NCI-H2107 (cell line): ENCODE measurements at places on chromosomes 2 and 18.

- no peak for DNase-seq
These were observed 338.3 kb downstream of the CYRIA start for GRCh38 chr2:16327326-16327725.

GRCh38 chr2:57907411-57907810 lies 139.2 kb upstream of the VRK2 start:
- no peak for DNase-seq

DNA sequence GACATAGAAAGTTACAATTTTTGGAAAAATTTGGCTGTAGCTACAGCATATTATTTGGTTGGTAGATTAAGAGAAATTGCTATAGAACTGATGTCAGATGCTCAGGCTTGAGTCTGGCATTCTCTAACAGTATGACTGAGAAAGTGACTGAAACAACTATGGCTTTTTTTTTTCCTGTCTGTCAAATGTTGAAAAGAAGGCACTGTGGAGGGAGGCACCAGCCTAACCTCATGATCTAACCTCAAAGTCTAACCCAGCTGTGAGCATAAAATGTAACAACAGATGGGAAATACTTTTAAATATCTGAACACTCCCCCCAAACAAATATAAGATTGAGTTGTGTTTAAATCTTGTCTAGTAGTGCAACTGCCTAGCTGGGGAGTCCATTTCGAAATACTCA lies 629.1 kb downstream of the LRP1B start:
- no peak for DNase-seq

- DNase-seq = no peak
These were observed 550 bp downstream of the RAB1A start for GRCh38 chr2:65129286-65129825.

DNA sequence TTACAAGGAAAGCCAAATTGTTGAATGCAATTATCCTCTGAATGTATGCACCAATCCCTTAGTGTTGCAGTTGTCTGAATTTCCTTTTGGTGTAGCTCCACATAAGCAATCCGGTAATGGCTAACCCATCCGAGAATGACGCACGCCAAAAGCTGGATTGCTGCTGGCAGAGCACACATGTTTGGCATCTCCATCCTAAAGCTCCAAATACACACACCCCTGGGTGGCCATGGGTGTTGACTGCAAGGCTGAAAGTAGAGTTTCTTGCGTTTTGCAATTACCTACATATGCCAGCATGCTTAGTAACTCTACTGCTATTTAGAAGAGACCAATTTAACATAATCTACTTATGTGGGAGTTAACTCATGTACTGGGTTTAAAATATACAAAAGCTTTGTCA lies 53.1 kb downstream of the KCTD1 start:
- DNase-seq = no peak

- DNase-seq = no peak
These were observed 770 bp downstream of the UPP2 start for GRCh38 chr2:158102446-158102845.

GRCh38 chr2:101339266-101339880 lies 30.9 kb upstream of the RNF149 start:
- DNase-seq = no peak

GRCh38 chr18:64695851-64696553 lies 547.1 kb upstream of the LINC00305 start:
- no peak for DNase-seq

GRCh38 chr2:215727507-215728503 lies 285.5 kb downstream of the MREG start:
- no peak for DNase-seq

DNA sequence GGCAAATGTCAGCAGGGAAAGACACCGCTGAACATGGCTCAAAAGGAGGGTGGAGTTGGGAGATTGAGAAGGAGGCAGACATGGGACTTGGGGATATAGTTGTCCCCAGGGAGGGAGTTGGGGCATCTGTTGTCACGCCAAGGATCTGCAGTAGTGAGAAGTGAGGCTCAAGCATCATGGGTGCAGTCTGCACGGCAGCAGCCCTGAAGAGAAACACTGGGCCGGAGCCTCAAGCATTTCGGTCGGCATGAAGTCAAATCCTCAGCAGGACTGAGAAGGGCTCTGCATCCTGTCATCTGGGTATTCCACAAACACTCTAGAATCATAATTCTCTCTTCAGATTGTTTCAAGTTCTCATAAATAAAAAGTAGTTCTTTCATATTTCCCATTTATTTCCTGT lies 132.7 kb upstream of the DAPL1 start:
- DNase-seq = no peak

- no peak for DNase-seq
These were observed 2.9 kb upstream of the ITGB6 start for GRCh38 chr2:160203007-160203406.

DNA sequence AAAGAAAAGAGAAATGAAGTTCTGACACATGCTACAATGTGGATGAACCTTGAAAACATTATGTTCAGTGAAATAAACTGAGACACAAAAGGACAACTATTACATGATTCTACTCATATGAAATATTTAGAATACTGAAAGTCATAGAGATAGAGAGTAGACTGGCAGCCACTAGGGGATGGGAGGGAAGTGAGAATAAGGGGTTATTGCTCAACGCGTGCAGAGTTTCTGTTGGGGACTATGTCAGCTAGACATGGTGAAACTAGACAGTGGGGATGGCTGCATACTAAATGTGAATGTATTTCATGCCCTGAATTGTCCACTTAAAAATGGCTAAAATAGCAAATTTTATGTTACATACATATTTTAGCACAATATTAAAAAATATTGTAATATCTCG lies 108.7 kb upstream of the ATL2 start:
- DNase-seq = no peak

DNA sequence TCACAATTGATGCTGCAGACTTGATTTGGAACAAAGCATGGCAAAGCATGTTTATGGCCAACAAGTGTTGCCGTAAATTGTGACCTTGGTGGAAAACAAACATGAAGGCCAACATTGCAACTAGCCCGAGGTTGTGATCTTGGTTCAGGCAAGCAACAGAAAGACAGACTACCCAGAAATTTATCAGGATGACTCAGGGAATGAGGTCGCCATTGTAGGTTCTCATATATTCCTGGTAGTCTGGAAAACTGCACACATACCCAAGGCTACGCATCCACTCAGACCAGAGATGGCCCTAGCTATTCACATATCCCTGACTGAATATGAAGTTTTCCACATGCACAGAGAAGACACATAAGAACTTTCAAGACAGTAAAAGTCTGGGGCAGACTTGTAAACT lies 30.1 kb downstream of the CYP1B1 start:
- DNase-seq = no peak

GRCh38 chr2:218229239-218229638 lies 12.2 kb downstream of the ARPC2 start:
- DNase-seq = no peak

- DNase-seq = no peak
These were observed 159.4 kb downstream of the DIS3L2 start for GRCh38 chr2:232120911-232121310.

- no peak for DNase-seq
These were observed 73.1 kb upstream of the PXDN start for GRCh38 chr2:1817256-1818051.

- no peak for DNase-seq
These were observed 223.9 kb downstream of the MBD5 start for GRCh38 chr2:148244593-148245292.

- no peak for DNase-seq
These were observed 37.5 kb downstream of the FMNL2 start for GRCh38 chr2:152372438-152372984.
